ENCODE measurements at places on chromosomes 5 and 9. TPM values are rescaled to one million over a fixed set of nuclear protein-coding genes. Genes with fewer than 3 reads are reported as not detected.

GRCh38 chr9:69468380-69468779 is 143.4 kb downstream of the ENTREP1 start:
- no peak for DNase-seq

- DNase-seq, result no peak
Measured at GRCh38 chr5:167880420-167880819, 411.0 kb upstream of the WWC1 start.

- no peak for DNase-seq
Measured at GRCh38 chr5:24110004-24110615, 534.7 kb downstream of the CDH10 start.

DNA sequence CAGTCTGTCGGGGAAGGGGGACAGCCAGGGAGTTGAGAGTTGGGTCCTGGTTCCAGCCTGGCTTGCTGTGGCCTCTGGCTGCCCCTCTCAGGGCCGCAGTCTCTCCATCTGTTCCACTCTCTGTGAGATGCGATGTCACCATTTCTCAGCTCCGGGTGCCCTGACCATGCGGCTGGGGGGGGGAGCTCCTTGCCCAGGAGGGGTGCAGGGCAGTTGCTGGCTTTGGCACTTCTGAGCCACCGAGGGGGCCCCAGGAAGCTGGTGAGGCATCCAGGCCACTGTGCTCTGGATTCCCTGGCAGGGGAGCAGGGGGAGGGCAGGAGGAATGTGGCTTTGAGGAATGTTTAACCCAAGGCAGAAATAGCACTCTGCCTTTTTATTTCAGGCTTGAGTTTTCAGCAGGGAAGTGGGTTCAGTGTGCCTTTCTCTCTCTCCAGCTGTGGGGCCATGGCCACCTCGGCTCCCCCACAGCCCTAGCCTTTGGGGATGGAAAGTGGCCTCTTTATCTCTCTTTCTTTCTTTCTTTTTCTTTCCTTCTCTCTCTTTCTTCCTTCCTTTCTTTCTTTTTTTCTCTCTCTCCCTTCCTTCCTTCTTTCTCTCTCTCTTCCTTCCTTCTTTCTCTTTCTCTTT is 11.0 kb downstream of the NCS1 start:
- peak; percentile 83 for DNase-seq

GRCh38 chr5:31470608-31471007 is 61.3 kb downstream of the DROSHA start:
- DNase-seq, result peak; percentile 39

GRCh38 chr5:135741040-135741439 is 93.4 kb upstream of the SLC25A48 start:
- DNase-seq, result no peak

GRCh38 chr5:73654171-73654811 is 28.3 kb downstream of the ARHGEF28 start:
- DNase-seq, result no peak

GRCh38 chr9:69746859-69747560 is 12.8 kb downstream of the PTAR1 start:
- DNase-seq, result no peak

- DNase-seq, result no peak
Measured at GRCh38 chr9:116271991-116272390, 118.4 kb downstream of the PAPPA start.

DNA sequence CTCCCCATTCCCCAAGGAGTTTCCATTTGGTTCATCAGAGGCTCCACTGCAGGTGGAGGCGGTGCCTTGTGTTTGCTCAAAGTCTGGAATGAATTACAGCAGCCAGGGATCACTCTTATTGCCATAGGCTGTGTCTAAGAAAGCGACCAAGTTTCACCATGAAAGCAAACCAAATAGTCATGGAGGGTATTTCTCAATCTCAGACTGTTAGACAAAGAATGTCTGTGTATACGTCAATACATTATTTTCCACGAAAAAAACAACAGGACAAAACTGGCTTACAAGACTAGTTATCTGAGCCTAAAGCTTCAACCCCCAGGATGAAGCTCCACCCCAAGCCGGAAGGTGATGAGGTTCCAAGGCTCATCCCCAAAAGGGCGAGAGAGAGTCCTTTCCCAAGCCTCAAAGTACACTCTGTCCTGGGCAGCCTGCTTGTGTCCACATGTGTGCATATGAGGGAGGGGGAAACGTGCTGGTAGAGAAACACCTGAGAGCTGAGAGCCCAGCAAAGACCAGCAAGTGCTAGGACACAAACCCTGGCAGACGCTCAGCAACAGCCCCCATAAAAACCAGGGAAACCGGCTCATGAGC is 4.3 kb downstream of the B4GALT1 start:
- DNase-seq, result no peak

PCDH12 gene
- total RNA-seq, result not detected

CER1 gene
- total RNA-seq, result not detected

PDZD2 gene
- 0.13 TPM for total RNA-seq

PPIC gene
- total RNA-seq, result 38.7 TPM

Measured in MG63 (cell line).